ENCODE measurements at places on chromosomes 1 and 21.
A peak's percentile ranks its signal among the peaks of the same experiment; 100 is the strongest.

- no peak for DNase-seq
Observed at GRCh38 chr1:154433161-154433764, 28.1 kb downstream of the IL6R start.

- no peak for DNase-seq
Observed at GRCh38 chr1:101030881-101031280, 5.3 kb upstream of the DPH5 start.

DNA sequence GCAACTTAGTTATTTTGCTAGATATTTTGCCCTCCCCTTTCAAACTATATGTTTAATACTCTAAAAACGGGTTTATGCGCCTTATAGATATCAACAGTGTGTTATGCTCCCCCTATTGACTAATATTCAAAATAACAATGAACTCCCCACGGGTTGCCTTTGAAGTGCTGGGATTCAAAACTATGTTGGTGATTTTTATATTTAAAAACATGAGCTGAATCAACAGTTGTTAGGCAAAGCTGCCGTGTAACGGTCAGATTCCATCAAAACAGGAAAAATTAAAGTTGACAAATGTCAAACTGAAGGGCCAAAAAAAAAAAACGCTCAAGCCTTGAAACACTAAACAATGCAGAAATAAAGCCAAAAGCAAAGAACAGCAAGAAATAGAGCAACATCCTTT lies 2.5 kb downstream of the TGFBR3 start:
- DNase-seq: no peak

- DNase-seq: no peak
Observed at GRCh38 chr1:164699815-164700491, 141.0 kb downstream of the PBX1 start.

GRCh38 chr1:215657047-215657446 lies 89.9 kb downstream of the KCTD3 start:
- DNase-seq: no peak

GRCh38 chr1:29332204-29332603 lies 95.9 kb downstream of the PTPRU start:
- no peak for DNase-seq

- no peak for DNase-seq
Observed at GRCh38 chr1:41726899-41727748, 191.6 kb downstream of the HIVEP3 start.

DNA sequence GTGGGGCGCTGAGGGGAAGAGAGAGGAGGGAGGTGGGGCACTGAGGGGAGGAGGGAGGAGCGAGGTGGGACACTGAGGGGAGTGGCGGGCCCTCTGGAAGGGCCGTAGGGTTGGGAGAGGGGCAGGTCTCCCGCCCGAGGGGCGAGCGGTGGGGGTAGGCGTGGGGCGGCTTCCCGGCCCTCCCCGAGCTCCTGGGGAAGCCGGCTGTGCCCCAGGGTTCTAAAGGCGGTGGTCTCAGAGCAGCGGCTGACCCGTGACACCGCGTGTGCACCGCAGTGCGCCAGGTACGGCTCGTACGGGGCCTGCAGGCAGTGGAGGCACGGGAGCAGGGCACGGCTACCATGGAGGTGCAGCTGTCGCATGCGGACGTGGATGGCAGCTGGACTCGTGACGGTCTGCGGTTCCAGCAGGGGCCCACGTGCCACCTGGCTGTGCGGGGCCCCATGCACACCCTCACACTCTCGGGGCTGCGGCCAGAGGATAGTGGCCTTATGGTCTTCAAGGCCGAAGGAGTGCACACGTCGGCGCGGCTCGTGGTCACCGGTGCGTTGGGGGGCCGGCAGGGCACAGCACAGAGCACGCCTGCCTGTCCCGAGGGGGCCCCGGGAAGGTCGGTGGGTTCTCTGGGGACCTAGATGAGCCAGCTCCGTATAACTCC lies 68.5 kb downstream of the OBSCN start:
- DNase-seq: no peak

- DNase-seq: no peak
Observed at GRCh38 chr21:31326522-31327242, 17.4 kb downstream of the TIAM1 start.

- DNase-seq: no peak
Observed at GRCh38 chr1:38296047-38296446, 249.5 kb upstream of the POU3F1 start.

DNA sequence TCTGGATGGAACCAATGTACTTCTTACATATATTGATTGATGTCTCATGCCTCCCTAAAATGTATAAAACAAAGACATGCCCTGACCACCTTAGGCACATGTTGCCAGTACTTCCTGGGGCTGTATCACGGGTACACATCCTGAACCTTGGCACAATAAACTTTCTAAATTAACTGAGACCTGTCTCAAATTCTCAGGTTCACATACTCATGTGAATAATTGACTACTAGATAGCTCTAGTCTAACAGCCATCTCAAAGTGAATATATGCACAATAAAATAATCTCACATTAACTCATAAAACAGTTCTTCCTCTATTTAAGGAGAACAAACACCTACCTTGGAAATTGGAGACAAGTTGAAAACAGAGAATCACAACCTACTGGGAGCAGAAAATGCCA lies 5.6 kb downstream of the DNAI4 start:
- no peak for DNase-seq

DNA sequence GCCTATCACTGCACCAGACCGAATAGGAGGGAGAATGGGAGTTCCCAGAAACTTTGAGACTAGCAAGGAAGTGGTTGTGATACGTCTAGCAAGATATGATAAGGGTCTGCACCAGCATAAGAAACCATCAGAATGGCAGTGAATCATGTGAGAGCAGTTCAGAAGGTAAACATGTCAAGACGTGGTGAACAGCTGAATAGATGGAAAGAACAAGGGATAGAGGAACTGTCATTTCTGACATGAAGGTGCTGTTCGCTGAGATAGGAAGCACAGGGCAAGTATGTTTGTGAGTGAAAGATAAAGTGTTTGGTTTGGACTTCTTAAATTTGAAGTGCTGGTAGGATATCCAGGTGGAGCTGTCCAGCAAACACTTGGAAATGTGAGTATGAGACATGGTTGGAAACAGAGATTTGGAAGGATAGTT lies 1.1 kb upstream of the AGO1 start:
- DNase-seq: no peak

GRCh38 chr1:145871994-145872924 lies 13.4 kb upstream of the PIAS3 start:
- DNase-seq: peak; percentile 33
